ENCODE measurements at places on chromosomes 5 and 9.
A peak's percentile ranks its signal among the peaks of the same experiment; 100 is the strongest.

- DNase-seq, result no peak
Observed at GRCh38 chr5:124089578-124089977, 577.6 kb downstream of the CSNK1G3 start.

DNA sequence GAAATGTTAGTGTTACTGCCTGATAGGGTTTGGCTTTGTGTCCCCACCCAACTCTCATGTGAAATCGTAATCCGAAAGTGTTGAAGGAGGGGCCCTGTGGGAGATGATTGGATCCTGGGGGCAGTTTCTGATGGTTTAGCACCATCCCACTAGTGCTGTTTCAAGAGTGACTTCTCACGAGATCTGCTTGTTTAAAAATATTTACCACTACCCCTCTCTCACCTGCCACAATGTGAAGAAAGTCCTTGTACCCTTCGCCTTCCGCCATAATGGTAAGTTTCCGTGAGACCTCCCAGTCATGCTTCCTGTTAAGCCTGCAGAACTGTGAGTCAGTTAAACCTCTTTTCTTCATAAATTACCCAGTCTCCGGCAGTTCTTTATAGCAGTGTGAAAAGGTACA lies 2.6 kb upstream of the RFX3 start:
- peak; percentile 29 for DNase-seq

- no peak for DNase-seq
Observed at GRCh38 chr9:21383627-21384026, 1.6 kb downstream of the IFNA2 start.

DNA sequence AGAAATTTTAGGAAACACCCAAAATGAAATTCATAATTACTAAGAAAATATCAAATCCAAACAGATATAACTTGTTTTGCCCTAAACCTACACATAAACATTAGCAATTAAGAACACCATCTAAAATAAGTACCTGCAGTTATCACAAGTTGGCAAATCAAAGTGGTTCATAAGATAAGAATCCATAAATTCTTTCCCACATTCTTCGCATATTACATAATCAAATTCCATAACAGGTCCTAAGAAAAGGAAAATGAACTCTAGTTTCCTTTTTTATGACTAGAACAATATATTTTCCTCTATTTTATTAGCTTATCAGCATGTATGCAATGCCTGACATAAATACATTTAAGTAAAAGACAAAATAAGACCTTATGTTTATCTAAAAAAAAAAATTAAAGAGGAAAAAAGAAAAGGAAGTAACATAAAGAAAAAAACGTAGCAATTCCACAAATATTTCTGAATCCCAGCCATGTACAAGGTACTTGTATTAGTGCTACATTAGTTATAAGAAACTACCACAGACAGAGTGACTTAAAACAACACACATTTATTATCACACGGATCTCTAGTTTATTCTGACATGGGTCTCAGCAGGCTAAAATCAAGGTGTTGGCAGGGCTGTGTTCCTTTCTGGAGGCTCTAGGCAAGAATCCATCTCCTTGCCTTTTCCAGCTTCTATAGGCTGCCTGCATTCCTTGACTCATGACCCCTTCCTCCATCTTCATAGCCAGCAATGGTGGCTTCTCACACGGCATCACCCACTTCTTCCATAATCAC lies 7.5 kb downstream of the XPA start:
- no peak for DNase-seq

- DNase-seq, result no peak
Observed at GRCh38 chr5:74502479-74502950, 138.0 kb downstream of the ENC1 start.

DNA sequence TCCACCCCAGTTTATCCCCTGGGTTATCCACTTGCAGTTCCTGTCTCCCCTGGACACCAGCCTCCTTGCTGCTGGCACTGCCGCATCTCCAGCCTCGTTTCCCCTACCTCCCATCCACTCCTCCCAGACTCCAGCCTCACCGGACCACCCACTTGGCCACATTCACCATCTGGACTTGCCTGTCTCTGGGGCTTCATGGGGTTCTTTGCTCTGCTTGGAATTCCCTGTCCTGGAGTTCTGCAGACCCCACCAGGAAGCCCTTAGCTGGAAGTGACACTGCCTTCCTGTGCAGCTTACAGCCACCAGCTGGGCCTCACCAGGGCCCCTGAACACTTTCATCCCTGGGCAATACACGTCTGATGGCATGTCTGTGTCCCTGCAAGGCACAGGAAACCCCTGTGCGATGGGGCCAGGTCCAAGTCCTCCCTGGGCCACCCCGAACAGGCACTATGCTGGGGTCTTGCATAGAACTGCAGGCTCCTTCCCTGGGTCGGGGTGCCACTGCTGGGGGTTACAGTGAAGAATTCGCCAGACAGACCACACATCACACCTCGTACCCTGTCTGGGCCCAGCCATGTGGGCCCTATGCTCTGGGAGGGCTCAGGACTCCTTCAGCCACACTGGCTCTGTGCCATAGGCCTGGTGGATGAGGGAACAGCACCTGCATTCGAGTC lies 3.0 kb downstream of the FLT4 start:
- DNase-seq, result no peak

- no peak for DNase-seq
Observed at GRCh38 chr9:2824564-2824963, 19.3 kb downstream of the PUM3 start.

DNA sequence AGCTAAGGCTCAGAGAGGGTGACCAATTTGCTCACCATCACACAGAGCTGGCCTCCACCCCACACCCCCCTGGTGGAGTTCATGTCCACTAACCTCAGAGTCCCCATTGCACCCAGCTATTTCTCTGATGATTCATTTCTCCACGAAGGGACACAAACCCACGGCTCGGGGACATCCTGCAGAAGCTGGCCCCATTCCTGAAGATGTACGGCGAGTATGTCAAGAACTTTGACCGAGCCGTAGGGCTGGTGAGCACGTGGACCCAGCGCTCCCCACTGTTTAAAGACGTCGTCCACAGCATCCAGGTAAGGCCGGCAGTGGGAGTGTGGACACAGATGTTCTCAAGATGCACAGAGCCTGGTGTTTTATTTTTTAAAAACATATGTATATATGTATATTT lies 52.6 kb upstream of the SUSD3 start:
- no peak for DNase-seq

- no peak for DNase-seq
Observed at GRCh38 chr5:173672166-173672565, 55.7 kb upstream of the BOD1 start.

GRCh38 chr9:86300701-86301100 lies 18.4 kb upstream of the ISCA1 start:
- no peak for DNase-seq

GRCh38 chr9:84054341-84055010 lies 73.9 kb downstream of the RMI1 start:
- DNase-seq, result no peak

DNA sequence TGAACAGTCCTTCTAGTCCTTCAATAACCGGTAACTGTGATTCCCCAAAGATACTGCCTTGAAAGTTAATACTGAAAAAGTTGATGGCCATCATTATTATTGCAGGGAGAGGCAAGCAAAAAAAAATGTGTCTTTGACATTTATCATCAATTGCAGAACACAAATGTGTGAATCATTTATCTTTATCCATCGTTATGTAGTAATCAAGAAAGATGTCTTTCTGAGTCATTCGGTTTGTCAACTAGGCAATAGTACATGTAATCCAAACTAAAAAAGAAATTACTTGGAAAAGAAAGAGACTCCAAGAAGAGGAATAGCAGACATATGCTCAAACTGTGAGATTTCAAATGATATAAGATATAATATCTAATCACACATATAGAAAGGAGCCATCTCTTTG lies 473.0 kb downstream of the CETN3 start:
- DNase-seq, result no peak

DNA sequence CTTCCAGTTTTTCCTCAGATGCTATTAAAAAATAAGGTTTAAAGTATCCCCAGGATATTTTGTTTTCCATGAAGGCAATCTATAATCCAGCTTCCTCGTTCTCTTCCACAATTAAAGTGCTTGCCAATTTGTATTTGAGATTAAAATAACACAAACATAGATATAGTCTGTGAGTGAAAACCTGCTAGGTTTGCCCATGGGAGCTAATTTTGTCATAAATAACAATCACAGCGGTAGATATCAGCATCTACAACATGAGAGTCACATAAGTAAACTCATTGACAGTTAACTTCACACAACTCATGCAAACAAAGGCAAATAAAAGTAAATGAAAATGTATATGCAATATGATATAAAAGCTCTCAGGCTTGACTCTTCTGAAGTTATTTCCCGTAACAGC lies 29.2 kb upstream of the RASGRF2 start:
- no peak for DNase-seq

GRCh38 chr9:32497921-32498320 lies 28.1 kb downstream of the RIGI start:
- no peak for DNase-seq

GRCh38 chr5:446066-446882 lies 3.3 kb downstream of the EXOC3 start:
- no peak for DNase-seq
